ENCODE measurements at places on chromosomes 16 and 17. TPM values are rescaled to one million over a fixed set of nuclear protein-coding genes. Genes with fewer than 3 reads are reported as not detected.
A peak's percentile ranks its signal among the peaks of the same experiment; 100 is the strongest.

DNA sequence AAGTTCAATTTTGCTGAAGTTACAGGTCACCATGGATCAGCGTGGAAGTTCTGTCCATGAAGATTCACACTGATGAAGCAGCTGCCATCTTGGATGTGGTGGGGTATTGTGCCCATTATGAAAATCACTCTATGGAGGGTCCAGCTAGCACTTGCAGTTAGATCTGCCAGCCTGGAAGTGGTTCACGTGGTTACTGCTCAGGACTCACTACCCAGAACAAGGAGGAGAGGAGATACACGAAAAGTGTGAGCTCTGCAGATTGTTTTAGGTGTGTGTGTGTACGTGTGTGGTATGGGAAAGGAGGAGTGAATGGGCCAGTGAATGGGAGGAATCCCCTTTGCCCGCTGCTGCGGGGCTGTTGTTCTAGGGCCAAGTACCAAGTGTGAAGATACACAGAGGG lies 333.4 kb downstream of the MAF start:
- no peak for DNase-seq

- no peak for DNase-seq
These were observed 13.3 kb downstream of the COTL1 start for GRCh38 chr16:84604477-84605013.

GRCh38 chr16:1054660-1055556 lies 17.6 kb upstream of the SSTR5 start:
- DNase-seq: peak; percentile 27

GRCh38 chr16:53094013-53094630 lies 39.3 kb downstream of the CHD9 start:
- peak; percentile 10 for DNase-seq

GRCh38 chr16:25546791-25547190 lies 145.0 kb upstream of the HS3ST4 start:
- no peak for DNase-seq

DNA sequence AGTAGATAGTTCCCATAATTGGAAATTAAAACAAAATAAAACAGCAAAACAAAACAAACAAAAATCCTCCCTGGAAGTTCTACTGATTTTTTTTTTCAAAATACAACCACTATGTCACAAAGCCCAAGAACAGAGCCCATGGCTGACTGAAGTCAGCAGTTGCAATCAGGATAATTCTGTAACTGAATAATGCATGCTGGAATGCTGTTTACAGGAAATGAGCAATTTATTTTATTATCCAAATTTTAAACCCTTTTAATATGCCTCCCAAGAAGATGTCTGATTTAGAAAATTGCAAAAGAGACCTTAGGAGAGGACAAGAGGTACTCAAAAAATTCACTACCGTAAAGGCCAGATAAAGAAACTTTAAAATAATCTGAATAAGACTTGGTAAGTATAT lies 578.2 kb downstream of the TOX3 start:
- no peak for DNase-seq

- DNase-seq: peak; percentile 46
These were observed 30.6 kb downstream of the CDRT15 start for GRCh38 chr17:14205992-14206461.

DNA sequence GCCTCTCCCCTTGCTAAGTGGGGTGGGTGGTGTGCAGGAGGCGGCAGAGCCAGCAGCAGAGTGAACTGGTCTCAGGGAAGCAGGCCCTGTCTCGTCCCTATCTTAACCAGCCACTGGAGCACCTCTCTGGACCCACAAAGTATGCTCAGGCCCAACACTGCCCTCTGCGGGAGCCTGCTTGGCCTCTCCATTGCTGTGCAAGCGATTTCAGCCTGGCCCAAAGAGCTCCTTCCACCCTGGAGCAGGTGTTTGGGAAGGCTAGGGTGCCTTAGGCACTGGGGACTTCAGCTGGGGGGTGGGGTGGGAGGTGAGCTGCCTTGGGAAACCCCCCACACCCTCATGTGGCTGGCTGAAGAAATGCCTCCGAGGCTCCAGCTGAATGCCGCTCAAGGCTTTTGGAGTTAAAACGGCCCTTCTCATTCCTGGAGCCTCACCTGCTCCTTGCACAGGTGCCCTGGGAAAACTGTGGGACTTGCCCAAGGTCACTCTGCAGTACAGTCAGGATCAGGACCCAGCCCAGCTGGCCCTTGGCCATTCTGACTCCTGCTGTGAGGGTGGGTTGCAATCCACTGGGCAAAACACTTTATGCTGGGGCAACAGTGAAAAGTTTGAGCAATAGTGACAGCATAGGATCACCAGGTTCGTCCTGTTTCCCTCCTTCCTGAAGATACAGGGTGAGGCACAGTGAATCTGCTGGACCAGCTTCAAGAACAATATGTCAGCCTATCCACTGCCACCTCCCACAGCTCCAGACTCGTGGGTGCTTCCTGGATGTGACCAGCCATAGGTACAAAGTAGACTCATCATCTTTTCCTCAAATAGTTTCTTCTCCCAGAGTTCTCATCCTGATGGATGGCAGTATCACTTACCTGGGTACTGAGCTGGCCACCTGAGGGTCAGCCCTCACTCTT lies 5.9 kb upstream of the UBE2O start:
- no peak for DNase-seq

- DNase-seq: no peak
These were observed 14.1 kb downstream of the TMEM11 start for GRCh38 chr17:21199856-21200255.

DNA sequence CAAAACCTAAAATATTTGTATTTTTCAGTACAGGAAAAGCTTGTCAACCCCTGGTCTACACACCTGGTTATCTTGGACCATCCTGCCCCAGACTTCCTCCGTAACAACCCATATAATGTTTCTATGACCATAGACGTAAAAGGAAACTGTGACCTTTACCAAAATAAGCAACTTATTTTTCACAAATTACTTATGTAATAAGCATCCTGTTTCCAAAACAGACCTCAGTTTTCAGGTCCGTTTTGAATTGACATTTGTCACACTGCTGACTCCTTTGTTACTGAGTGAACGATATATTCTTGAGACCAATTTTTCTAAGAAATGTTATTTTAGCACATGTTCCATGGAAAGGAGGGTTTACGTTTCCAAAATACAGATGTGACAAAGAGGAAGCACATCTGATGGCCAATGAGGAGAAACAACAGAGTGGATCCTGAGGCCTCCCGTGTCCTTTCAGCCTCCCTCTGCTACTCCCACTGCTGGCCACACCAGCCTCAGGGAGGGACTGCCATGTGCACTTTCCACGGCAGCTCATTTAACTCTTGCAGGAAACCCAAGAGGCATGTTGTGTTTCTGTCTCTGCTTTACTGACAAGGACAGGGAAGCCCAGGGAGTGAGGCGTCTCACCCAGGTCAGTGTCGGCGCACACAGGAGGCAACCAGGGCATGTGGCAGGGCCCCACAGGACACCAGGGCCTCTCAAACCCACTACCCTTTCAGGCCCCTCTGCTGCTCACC lies 20.1 kb upstream of the ALDH3A1 start:
- no peak for DNase-seq

DNA sequence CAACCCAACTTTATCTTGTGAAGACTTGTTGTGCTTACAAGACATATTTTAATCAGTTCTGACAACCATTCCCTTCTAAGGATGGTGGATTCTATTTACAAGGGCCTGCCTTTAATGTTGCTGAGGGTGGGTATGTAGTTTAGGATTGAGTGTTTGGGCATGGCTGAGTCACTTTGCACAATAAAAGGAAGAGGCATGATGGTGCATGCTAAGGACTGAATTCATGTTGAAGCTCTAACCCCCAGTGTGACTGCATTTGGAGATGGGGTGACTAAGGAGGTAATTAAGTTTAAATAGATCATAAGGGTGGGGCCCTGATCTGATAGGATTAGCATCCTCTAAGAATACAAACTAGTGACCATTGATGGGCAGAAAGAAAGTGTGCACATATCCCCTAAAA lies 196.1 kb upstream of the HS3ST3A1 start:
- DNase-seq: no peak

GRCh38 chr16:10579965-10580882 lies at the start of gene EMP2:
TSS of gene EMP2 (minus strand) at chr16:10580598. CDS start at chr16:10547617, 32,981 bp downstream.
- DNase-seq: no peak

DNA sequence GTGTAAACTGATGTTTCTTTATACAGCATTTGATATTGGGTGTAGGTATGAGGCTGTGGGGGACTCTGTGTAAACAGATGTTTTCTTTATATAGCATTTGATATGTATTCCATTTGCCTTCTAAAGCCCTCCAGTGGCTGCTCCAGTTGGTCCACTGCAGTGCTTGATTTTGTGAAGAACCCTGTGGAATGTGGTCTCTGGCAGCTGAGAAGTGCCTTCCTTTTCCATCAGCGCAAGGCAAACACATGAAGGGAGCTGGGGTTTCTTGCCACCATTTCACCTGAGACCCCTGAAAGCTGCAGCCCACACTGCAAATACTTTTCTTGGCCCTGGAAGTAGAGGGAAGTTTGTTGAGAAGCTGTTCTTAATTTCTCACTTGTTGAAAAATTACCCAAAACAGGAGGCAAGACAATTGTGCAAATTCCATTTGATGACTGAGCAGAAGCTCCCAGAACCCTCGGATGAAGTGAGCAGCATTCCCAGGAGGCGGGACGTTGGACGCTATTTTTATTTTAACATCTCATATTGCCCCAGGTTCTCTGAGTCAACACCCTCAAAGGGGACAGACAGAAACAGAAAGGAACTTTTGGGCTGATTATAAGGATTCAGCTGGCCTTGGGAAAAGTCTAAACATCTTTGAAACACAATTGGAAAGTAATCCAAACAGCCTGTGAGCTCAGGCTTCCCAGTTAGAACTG lies 158.5 kb upstream of the RPH3AL start:
- no peak for DNase-seq

DNA sequence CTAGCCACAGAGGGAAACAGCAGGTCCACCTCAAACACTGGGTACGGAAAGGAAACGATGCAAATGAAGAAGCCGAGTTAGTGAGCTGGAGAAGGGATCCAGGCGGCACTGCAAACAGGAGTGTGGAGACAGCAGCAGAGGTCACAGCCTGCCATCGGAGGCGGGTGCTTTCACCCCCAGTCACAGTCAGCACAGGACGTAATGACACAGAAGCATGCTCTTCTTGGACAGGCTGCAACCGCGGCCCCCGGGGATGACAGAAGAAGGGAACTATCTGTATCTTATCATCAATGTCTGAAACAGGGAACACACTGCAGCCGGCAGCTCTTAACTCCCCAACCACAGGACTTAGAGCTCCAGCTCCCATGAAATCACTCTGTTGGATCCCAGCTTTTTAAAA lies 16.1 kb upstream of the SLC38A8 start:
- no peak for DNase-seq

- no peak for DNase-seq
These were observed 27.9 kb downstream of the IGFBP4 start for GRCh38 chr17:40470932-40471828.

Gene ABCA9
- total RNA-seq: 0.08 TPM

Gene CACNG4
- not detected for total RNA-seq

Gene GPR142
- not detected for total RNA-seq

Gene MPP2
- total RNA-seq: 0.69 TPM

Gene TBC1D3I
- total RNA-seq: 0.96 TPM

Gene RHBDL1
- total RNA-seq: 1.5 TPM

Gene EVI2B
- total RNA-seq: 74.9 TPM

All from activated CD4-positive, alpha-beta T cell treated with anti-CD3 and anti-CD28 coated beads, Interleukin-2, amount 10 ng/mL, durations not matched to agents 7 days and 5 days (primary cell).